ENCODE measurements at places on chromosomes 2 and 18.

DNA sequence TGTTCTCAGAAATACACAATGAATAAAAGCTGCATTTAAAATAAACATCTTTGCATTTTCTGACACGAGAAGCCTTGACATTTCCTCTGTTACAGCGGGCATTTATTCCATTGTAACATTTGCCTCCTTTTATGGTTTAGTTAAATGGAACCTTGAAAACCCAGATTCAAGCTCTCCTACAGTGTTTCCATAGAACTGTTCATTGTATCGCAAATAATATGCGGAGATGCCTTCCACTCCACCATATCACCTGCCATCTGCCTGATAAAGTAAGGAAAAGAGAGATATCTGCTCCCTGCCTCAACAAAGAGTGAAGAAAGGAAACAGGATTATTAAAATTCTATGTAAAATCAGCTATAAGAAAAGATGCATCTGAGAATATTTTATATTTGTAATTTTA, 69.8 kb downstream of the CDH19 start:
- DNase-seq = no peak

DNA sequence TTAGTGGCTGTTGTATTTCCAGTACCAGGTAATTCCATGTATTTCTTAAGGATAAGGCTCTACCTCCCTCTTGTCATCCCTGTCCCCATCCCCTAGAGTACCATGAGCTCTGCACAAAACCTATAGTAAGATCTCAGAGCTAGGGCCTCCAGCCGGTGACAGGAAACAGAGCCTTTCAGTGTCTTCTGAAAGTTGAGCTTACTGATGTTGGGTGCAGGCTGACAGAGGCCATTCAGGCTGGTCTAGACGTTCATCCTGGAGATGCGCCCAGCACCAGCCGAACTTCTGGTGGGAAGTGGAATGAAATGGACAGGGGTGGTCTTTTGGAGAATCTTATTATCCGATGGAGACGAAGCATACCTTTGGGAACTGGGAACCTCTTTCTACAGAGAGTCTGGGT, 16.7 kb upstream of the LYPD6B start:
- DNase-seq = no peak

DNA sequence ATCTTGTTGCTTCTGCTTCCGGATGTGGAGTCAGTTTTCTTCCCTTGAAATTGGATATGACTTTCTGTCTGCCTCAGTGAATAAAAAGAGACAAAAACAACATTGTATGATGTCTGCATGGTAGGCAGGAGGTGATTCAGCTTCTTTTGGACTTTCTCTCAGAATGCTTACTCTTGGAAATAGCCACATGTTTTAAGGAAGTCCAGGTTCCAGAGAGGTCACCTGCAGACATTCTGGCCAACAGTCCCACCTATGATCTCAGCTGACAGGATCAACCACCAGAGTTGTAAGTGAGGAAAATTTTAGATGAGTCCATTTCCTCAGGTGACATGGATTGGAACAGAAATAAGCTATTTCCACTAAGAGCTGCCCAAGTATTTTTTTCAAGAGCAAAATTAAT, 508.7 kb upstream of the FAM98A start:
- DNase-seq = no peak

DNA sequence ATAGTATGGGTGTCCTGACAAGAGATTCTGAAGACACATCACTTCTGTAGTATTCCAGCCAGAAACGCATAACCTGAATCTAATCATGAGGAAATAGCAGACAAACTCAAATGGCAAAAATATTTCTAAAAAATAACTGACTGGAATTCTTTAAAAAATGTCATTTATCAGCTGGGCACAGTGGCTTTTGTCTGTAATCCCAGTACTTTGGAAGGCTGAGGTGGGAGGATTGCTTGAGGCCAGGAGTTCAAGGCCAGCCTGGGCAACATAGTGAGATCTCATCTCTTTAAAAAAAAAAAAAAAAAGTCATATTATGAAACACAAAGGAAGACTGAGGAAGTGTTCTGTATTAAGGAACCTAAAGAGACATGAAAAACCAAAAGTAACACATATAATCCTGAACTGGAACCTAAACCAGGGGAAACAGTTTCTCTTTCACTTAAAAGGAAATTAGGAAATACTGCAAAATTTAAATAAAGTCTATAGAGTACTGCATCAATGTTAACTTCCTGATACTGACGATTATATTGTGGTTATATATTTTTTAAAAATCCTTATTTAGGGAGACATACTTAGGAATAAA, 29.9 kb downstream of the SESTD1 start:
- no peak for DNase-seq

- DNase-seq = no peak
Observed at GRCh38 chr2:165060411-165060810, 105.1 kb upstream of the SLC38A11 start.

Measured in AG09319 (cell line).